NCI-H187 (cell line): ENCODE measurements at places on chromosomes 6 and 20.

DNA sequence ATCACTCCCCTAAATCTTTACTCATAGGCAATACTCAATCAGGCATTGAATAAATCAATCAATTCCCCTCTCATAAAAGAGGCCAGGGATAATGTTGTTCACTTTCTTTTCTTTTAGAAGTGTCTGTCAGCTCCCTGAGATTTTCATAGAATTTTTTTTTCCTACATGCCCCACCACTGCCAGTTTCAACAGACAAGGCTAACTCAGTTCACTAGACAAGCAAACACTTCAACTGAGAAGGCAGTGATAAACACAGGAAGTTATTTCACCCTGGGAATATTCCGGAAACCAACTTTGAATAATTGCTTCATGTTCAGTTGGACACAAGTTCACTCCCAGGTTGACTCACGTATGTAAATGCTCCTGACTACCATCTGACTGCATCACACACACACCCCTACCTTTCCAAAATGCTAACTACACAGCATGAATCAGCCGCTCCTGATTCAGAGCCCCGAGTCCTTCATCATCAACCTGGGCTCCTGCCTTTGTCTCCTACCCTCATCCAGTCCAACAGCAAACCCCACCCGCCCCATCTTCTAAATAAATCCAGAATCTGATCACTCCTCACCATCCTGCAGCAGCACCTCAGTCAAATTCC lies 143.9 kb downstream of the BCAS1 start:
- DNase-seq = no peak

DNA sequence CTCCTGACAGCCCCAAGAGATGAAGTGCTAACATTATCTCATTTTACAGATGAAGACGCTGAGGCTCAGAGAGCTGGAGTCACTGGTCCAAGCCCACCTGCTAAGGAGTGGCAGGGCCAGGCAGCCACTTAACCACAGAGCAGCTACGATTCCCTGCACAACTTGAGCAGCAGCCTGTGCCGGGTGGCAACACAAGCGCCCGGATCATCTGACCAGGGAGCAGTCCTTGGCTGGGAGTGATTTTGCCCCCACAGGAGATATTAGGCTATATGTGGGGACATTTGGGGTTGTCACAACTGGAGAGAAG lies 93.2 kb upstream of the PTPN1 start:
- DNase-seq = no peak

DNA sequence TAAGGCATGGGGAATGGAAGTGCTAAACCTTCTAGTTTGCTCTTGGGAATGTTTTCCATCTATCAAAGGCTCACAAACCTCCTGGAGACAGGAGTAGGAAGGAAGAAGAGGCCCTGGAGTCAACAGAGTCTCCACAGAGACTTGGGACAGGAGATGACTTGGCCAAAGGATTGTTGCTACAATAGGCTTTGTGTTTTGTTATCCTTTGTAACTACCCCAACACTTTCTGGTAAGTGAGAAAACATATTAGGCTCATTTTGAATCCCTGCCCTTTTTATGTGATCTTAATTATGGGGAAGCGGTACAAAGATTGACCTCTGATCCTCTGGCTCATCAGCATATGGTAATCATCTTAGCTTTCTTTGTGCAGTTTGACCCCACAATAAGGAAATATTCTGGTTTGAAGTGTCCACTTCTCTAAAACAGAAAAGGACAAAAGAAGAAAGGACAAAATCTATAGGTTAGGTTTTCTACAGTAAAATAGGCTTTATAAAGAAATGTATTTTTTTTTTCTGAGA lies 24.1 kb upstream of the GTF3C6 start:
- no peak for DNase-seq

DNA sequence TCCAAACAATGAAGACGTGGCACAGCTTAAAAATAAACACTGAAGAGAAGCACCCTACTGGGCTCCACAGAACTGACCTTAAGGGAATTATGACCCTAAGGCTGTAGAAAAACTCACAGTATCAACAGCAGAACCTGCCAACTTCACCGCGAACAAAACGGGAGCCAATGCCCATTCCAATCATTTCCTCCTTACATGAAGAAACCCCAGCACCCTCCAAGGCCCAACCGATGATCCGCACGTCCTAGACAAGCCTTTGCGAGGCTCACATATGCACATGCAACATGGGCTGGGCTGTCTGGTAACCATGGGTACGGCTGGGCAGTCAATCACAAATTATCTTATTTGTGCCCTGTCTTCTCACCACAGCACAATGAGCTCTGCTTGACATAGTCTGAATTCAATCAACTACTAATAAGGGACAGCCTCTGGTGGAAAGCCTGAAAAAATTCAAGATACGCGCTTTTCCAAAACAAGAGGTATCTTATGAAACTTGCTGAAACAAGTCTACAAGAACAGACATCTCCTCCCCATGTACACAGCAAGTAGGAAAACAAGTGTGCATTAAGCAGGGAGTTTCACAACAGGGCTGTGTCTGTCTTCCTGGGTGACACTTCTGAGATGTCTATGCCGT lies 1.7 kb downstream of the DIDO1 start:
- no peak for DNase-seq

GRCh38 chr6:14074476-14075094 lies 43.0 kb upstream of the CD83 start:
- no peak for DNase-seq

DNA sequence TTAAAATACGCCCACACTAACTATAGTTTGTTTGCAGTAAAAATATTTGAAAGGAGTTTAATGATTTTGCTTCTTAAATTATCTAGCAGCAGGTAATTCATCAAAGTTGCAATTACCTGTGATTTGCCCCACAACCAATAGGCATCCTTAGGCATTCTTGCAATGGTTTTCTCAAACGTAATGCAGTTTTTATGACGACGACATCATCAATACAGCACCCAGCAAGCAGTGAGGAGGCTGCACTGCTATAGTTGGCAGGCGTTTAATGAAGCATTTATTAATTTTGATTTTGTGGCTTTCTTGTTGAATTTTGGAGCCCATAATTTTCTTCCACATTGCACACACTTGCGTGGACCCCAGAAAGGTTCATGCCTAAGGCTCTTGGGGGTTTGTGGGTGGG lies 28.1 kb upstream of the APCDD1L start:
- DNase-seq = no peak

DNA sequence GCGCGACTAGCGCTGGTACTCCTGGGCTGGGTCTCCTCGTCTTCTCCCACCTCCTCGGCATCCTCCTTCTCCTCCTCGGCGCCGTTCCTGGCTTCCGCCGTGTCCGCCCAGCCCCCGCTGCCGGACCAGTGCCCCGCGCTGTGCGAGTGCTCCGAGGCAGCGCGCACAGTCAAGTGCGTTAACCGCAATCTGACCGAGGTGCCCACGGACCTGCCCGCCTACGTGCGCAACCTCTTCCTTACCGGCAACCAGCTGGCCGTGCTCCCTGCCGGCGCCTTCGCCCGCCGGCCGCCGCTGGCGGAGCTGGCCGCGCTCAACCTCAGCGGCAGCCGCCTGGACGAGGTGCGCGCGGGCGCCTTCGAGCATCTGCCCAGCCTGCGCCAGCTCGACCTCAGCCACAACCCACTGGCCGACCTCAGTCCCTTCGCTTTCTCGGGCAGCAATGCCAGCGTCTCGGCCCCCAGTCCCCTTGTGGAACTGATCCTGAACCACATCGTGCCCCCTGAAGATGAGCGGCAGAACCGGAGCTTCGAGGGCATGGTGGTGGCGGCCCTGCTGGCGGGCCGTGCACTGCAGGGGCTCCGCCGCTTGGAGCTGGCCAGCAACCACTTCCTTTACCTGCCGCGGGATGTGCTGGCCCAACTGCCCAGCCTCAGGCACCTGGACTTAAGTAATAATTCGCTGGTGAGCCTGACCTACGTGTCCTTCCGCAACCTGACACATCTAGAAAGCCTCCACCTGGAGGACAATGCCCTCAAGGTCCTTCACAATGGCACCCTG lies 1.6 kb downstream of the TPBG start:
- no peak for DNase-seq

DNA sequence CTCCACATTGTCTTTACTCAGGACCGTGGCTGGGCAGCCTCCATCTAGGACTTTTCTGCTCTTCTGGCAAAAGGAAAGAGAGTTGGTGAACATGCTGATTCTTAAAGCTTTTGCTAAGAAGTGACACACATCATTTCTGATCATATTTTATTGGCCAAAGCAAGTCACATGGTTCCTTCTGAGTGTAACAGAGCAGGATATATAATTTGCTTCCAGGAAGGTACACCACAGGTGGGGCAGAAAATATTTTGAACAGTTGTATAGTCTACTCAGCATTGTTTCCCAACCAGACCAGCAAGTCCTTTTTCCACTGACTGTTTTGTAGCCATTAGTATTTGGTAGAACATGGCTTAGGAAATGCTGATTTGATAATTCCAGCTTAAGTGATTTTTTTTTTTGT lies 73.5 kb downstream of the AKAP7 start:
- no peak for DNase-seq

- DNase-seq = no peak
Observed at GRCh38 chr20:3804254-3804751, 8.2 kb downstream of the CDC25B start.

DNA sequence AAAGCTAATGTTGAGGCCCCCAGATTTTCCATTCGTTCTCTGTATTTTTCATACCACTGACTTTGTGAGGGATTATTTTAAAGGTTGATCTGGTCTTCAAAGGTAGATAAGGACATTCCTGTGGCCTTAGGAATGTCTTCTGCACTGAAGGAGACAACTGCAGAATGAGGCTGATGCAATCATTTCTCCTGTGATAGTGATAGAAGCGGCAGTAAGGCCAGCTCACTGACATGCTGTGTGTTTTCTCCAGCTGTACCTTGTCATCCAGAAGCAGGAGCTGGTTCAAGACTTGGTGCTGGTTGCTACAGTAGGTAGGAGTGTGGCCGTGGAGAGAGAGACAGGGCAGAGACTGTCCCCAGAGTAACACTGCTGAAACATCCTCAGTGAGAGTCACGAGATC lies 53.8 kb downstream of the DCBLD1 start:
- DNase-seq = no peak

- DNase-seq = no peak
Observed at GRCh38 chr20:37504404-37505096, 16.5 kb upstream of the NNAT start.

GRCh38 chr6:44278315-44278714 lies 8.1 kb downstream of the TMEM151B start:
- DNase-seq = no peak

DNA sequence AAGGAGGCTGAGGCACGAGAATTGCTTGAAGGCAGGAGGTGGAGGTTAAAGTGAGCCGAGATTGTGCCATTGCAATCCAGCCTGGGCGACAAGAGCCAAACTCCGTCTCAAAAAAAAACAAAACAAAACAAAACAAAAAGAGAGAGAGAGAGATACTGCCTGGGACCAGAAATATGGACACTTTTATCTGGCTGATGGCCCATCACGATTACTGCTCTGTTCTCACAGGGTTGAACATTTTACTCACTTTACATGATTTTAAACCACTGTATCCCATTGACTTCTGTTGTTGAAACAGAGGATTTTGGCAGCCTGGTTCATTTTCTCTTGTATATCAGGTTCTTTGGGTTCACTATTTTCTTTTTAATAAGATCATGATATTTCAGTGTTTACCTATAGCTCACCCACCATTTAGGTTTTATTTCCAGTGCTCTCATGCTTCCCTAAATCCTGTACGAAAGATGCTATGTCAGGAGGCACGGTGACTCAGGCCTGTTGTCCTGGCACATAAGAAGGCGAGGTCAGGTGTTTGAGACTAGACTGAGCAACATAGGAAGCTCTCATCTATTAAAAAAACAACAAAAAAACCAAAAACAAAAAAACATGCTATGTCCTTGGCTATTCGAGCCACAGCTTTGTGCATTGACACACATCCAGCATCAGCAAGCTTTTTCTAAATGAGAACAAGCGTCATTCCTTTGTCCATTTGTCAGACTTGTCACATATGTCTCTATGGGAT lies 34.5 kb upstream of the RREB1 start:
- DNase-seq = no peak

DNA sequence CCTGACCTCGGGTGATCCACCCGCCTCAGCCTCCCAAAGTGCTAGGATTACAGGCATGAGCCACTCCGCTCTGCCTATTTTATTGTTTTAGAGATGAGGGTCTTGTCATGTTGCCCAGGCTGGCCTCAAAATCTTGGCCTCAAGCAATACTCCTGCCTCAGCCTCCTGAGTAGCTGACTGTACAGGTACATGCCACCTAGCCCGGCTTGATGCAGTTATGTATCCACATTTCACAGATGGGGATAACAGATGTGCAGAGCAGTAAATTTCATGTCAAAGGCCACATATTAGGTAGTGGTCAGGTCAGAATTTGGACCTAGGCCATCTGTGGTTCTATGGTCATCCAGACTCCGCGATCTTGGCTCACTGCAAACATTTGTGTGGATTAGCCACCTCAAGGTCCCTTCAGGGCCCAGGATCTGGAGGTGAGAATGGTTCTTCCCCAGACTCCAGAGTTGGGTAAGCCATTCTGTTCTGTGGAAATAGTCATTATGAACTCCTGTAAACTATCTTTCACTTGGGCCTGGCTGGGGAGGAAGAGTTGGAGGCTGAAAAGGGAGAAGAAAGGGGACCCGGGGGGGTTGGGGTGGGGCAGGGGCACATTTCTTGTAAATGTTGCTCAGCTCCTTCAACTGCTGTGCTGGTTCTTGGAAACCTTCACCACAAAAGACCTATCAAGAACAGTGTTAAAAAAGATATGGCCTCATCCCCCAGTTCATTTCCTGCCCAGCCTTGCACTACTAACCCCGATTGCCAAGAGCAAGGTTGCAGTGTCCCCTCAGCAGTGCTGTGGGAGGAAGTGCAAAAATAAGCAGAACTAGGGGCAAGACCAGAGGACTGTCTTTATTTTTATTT lies 13.0 kb downstream of the PIM1 start:
- DNase-seq = no peak

DNA sequence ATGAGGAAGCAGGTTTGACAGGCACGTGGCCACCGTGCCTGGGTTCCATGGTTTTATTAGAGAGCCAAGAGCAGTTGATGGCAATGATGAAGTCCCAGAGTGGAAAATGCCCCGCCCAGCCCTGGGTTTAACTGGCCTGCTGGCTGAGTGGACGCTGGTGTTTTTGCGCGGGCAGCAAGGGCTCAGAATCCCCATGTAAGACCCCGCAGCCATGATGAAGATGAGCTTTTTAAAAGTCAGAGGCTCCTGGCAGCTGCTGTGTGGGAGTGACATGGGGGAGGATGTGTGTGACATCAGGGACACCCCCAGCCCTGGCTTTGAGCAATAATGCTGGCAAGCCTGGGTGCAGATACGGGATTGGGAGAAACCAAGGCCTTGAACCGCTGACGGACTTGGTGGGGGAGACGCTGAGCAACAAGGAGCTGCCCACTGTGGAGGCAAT lies 33.0 kb upstream of the SLCO4A1 start:
- DNase-seq = no peak

GRCh38 chr6:76465410-76465809 lies 392.9 kb upstream of the IMPG1 start:
- DNase-seq = no peak

DNA sequence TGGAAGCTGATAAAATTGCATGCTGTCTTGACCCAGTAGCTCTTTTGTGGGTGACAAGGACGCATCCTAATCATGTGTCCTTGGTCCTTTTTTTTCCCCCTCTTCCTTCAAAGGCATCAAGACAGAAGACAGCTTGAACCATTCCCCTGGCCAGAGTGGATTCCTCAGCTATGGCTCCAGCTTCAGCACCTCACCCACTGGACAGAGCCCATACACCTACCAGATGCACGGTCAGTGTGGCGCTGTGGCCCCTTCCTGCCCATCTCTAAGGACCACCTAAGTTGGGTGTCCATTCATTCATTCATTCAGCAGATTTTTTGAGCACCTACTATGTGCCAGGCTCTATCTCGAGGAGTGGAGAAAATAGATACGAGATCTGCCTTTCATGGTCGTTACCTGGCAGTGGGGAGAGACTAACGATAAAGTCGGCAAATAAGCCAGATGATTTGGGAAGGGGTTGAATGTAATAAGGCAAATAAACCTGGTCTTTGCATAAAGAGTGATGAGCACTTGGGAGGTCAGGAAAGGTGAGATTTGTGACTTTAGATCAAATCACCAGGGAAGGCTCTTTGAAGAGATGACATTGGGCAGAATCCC lies 121.5 kb downstream of the EYA2 start:
- DNase-seq = no peak
